Activated T-helper 9 cell treated with anti-CD3 and anti-CD28 coated beads, Interleukin-2, amount 50 U/mL, for 16 hours (primary cell): ENCODE measurements at places on chromosomes 2 and 18.

DNA sequence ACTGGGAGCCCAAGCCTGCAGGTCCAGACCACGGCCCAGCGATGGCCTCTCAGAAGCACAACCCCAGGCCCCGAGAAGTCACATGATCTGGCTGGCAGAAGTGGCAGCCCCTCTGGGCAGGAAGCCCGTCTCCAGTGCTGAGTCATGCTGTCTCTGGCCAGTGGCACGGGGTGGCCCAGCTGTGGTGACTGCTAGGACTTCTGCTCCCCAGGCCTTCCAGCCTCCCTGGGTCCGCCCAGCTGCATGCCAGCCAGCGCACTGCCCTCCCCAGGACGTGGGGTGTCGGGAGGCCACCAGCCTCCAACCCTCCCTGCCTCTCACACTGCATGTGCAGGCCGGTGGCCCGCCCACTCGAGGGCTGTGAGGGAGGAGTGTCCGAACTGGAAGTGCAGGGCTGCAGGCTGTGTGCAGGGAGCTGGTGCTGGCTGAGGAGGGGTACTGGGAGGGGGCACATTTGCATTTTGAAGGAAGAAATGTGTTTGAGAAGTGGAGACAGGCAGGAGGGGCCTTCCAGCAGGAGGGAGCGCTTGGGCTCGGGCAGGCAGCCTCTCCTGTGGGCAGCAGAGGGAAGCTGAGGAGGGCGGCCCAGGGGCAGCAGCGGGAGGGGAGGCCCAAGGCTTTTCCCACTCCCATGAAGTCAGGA lies 17.0 kb upstream of the HPCAL1 start:
- no peak for DNase-seq

DNA sequence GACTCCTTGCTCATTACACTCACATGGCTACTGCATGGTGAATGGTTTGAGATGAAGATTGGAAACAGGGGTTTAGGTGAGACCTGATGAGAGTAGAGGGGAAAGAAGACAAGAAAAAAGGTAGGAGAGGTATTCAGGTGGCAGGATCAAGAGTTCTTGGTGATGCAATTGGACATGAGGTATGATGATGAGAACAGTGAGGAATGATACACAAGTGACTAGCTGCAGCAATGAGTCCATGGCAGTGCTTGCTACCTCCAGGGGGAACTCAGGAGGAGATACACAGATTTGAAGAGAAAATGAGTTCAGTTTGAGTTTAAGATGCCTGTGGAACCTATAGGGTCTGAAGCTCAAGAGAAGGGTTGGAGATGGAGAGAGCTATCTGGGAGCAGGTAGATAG lies 62.1 kb upstream of the NFE2L2 start:
- DNase-seq = no peak

DNA sequence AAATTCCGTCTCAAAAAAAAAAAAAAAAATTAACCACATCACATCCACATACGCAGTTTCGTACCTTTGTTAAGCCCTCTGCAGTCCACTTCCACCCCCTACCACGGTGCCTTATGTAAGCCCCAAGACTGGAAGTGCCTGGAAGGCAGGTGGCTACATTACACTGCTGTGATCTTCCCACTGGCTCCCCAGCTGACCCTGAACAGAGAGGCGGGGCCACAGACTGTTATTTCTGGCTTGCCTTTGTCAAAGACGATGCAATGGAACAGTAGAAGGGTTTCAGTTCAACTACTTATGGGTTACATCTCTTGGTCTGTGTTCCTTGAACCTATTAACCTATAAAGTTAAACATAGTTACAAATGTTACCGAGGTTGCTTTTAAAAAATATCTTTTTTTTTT lies 15.7 kb upstream of the COX7A2L start:
- no peak for DNase-seq

DNA sequence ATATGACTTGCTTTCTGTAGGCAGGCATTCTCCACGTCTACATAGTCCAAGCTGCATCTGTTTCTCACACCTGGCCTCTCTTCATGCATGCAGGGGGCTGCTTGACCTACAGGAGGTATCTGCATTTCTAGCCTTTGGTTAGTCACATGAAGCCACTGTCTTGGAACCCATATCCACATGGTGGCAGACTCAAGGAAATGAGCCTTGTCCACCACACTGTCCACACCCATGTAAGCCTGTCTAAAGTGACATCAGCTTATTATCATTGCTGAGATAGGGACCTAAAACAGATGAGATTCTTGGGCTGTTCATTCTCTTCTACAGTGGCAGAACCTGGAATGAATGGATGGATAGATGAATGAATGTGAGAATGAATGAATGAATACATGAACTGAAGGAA lies 160.4 kb downstream of the DOCK10 start:
- no peak for DNase-seq

DNA sequence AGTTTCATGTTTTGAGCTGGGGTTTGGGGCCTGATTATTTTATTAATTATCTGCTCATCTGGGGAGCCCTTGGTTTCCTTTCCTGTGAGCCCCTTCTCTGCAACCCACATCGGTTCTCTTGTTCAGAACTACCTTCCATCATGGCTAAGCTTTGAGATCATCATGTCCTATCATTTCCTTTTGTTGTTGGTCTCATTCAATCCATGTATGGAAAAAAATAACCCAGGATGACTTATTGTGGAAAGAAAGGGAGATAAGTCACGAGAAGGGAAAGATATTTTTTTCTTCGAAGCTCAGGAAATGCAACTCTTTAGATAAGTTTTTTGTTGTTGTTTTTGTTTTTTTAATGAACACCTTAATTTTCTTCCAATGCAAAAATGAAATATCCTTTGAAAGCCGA lies 43.7 kb downstream of the EHD3 start:
- DNase-seq = no peak

GRCh38 chr18:41681138-41681880 lies 273.7 kb upstream of the PIK3C3 start:
- no peak for DNase-seq

GRCh38 chr18:7748251-7749007 lies 181.3 kb downstream of the PTPRM start:
- DNase-seq = no peak

DNA sequence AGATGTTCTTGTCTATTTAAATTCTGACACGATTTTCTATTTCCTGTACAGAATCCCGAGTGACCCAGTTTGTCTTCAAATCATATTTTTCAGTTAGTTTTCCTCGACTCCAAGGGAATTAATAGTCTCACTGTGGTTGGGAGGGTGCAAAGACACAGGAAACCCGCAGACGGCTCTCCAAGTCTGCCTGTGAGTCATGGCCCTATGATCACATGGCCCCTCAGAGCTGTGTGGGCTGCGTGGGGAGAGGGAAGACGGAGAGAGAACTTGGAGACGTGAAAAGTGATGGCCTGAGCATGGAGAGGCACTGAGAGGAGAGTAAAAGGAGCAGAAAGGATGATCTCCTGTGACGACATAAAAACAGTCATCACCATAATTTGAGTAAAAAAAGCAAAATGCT lies 989.9 kb downstream of the DCDC2C start:
- DNase-seq = no peak

GRCh38 chr2:37774976-37775907 lies 103.8 kb upstream of the CDC42EP3 start:
- no peak for DNase-seq

- DNase-seq = no peak
These were observed 1043.3 kb upstream of the PIK3C3 start for GRCh38 chr18:40911582-40912254.

DNA sequence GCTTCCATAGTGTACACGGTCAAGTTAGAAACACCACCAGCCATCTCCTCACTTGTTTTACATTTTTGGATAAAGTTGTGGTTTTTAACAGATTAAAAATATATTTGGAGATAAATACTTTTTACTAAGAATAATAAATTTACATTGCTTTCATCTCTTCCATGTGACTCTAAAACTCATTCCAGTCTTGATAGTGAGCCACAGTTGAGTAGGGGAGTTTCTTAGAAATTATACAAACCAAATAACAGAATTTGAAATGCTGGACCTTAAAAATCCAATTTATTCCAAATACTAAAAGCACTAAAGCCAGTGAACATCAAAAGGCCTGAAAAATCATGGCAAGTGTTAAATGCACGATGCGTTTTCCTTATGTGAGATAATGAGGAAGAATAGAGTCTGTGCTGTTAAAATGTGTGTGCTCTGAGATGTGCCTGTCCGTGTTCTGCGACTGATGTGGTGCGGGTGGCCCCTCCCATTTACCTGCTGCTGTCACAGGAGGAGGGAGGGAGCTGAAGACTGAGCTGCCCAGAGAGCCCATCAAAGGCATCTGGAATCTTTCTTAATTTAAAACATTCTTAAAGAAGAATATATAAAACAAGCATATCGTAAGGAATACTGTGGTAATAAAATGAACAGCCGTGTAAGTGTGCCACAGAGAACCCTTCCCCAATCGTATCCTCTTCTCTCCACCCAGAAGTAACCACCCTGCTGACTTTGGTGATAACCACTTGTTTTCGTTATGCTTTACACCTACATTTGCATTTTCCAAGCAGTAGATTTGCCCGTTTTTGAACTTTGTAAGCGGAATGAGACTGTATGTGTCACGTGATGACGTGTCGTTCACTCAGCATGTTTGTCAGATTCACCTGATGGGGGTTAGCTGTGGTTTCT lies 57.0 kb upstream of the TXNDC2 start:
- DNase-seq = no peak

- no peak for DNase-seq
These were observed 6.9 kb downstream of the MAB21L4 start for GRCh38 chr2:240888890-240889573.

- DNase-seq = no peak
These were observed 12.5 kb upstream of the TMEM185B start for GRCh38 chr2:120235681-120236080.

GRCh38 chr18:58024139-58024538 lies 19.9 kb upstream of the NEDD4L start:
- no peak for DNase-seq

- DNase-seq = no peak
These were observed 74.3 kb downstream of the PRKCE start for GRCh38 chr2:45725731-45726130.

GRCh38 chr2:133517876-133518275 lies 50.4 kb downstream of the NCKAP5 start:
- DNase-seq = no peak

DNA sequence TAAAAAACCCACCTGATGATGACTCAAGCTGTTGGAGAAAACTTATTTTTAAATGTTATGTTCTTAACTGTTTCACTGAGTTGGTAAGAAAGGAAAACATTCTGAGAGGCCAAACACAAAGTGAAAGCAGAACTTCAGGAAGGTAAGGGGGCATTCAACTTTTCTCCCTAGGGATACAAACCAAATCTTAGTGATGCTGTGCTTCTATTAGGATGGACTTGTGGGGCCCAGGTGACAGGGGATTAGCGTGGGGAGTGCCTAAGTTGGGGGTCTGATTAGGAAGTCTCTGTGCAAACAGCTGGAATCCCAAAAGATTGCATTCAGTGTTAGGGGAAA lies 18.5 kb downstream of the PDCL3 start:
- DNase-seq = no peak

DNA sequence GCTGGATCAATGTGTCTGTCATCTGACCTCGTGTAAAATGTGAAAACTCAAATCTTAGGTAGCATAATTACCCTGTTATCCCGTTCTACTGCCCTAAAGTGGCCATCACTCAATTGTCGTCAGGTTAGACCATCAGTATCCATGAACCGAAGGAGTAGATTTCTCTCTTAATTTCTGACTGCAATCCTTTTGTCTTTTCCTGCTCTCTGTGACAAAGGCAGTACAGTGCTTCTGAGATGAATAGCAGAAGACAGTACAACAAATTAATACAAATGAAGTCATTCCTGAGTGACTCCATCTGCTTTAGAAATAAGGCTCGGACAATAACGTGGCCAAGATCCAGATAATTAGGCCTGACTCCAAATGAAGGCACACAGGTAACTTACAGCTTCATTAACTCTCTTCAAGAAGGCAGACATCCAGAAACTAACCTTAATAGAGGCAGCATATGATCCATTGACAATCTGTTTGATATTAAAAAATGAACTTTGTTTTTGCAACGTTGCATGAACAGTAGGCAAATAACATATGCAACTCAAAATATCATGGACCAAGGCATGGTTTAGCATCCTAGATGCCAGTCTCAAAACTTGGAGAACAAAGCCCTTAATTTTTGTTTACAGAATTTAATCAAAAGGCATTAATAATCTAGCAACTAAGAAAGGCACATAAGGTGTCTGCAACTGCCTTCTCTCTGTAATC lies 96.7 kb upstream of the CDH20 start:
- DNase-seq = no peak
